ENCODE measurements at places on chromosomes 1 and 21.

DNA sequence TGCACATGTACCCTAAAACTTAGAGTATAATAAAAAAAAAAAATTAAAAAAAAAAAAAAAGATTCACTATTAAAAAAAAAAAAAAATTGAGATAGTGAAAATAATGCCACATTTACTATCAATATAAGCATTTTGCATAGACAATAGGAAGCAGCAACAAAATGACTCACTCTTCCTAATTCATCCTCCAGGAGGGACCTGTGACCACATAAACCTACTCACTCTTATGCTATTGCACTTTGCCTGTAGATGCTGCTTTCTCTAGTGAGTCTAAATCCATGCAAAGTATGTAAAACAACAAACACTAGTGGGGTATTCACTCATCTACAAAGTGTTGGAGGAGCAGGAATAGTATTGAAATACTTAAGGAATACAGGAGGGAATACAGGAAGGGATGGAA, 2.9 kb downstream of the OR10J5 start:
- DNase-seq: no peak

- no peak for DNase-seq
These were observed 51.1 kb downstream of the SKI start for GRCh38 chr1:2279210-2279639.

- DNase-seq: no peak
These were observed 5.7 kb upstream of the SLC1A7 start for GRCh38 chr1:53148123-53148522.

DNA sequence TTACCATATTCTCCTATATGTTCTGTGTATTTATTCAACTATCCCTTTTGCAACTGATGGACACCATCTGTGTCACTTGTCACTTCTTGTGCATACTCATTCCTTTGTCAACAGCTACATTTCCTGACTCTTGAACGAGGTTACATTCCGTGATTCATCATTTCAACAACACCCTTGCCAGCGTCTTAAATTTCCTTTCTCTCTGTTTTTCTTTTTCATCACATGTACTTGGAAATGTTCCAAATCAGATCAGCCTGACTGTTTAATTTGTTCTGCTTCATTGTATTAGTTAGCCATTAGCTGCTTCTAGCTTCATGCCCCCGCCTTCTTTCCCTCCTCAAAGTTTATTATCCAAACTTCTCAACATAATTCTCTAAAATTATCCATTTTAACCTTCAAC, 173.0 kb downstream of the ADGRL4 start:
- DNase-seq: no peak

GRCh38 chr1:85225624-85226380, 25.0 kb upstream of the SYDE2 start:
- DNase-seq: no peak

GRCh38 chr1:230026572-230026971, 40.5 kb upstream of the GALNT2 start:
- DNase-seq: no peak

- DNase-seq: no peak
These were observed 227.1 kb downstream of the GRIK3 start for GRCh38 chr1:36807262-36807661.

GRCh38 chr1:114113411-114114184, 40.1 kb downstream of the SYT6 start:
- DNase-seq: no peak
